Effector CD8-positive, alpha-beta T cell (primary cell): ENCODE measurements at places on chromosomes 6 and 20.

GRCh38 chr20:50270569-50270968, 79.9 kb downstream of the CEBPB start:
- no peak for DNase-seq

DNA sequence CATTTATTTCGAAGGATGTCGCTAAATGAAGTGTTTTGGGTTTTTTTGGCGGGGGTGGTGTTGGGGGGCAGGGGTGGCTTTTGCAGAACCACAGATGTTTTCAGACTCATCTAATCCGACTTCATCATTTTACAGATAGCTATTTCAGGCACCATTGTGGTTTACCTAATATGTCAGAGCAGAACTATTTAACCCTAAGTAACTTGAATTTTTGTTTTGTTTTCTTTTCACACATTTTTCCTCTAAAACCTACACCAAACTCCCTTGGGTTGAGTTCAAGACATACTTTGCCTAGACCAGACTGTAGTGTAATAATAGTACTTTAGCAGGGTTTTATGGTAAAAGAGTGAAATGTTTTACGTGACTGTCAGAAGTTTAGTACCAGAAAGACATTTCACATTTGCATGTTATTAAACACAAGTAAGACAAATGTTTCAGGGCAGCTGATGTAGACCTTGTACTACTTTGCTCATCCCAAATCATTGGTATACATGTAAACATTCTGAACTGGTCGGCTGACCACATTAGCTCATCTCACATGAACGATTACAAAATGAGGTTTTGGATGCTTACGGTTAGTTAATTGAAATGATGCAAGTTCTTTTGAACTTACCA, 37.7 kb downstream of the MAP3K4 start:
- DNase-seq = no peak

- no peak for DNase-seq
Observed at GRCh38 chr6:129055796-129056195, 172.9 kb downstream of the LAMA2 start.

DNA sequence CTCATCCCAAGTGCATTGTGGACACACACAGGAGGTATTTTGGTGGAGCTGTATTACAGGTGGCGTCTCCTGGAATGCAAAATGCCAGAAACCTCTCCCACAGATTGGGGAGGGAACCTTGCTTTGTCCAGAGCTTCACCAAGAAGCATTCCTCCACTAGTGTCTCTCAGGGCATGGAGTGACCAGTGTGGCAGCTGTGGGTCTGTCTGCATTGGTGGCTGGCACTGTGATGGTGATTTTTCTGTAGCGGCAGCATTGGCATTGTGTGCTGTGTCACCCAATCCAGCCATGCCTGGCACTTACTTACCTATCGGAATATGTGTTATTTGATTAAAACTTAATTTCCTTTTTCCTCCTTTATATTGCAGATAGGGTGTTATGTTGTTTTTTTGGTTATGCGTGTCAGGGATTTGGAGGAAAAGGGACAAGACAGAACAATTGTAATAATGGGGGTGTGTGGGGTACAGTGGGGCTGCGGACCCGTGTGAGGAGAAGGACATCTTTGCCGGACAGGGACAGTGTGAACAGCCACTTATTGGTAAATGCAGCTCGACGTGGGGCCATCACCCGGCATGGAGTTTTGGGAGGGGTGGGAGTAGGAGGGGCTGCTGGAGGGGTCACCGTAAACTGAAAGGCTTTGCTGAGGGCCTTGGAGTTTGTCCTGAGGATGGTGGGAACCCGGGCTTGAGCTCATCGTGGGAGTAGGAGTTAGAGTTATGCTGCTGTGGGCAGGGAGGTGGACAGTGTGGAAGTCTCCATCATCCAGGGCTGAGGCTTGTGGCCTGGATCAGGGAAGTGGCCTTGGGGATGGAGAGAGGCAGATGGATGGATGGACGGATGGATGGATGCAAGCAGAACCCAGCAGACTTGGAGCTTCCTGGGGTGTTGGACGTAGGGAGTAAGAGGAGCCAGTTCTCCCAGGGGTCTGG, 105.0 kb downstream of the SYCP2 start:
- no peak for DNase-seq

GRCh38 chr6:23176883-23177282, 607.5 kb downstream of the HDGFL1 start:
- no peak for DNase-seq

DNA sequence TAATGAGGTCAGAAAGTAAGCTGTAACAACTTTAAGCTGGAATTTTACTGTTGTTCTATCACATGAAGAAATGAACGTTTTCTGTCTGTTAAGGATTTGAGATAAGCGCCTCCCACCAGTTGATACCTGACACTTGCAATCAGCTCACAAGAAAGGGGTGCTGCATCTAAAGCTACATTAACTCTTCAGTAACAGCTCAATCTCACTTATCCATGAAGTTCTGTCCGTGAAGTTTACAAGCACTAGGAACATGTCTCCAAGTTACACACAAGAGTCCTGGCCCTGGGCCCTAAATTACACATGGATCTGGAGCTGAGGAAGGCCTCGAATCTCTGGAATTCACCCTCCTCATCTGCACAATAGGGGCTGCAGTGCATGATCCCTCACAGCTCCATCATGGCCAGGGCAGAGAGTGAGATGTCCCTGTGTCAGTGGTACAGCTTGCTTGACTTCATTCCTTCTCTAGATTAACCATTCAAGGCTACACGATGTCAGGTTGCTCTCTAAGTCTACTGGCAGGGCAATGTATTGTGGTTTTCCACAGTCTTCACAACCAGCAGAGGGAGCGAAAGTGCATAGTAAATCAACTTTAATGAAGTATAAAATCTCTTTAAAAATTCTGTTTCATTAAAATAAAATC, 182.4 kb upstream of the MCHR2 start:
- no peak for DNase-seq

GRCh38 chr6:117906958-117907600, at the start of gene SLC35F1:
TSS of gene SLC35F1 (plus strand) at chr6:117907264.
- no peak for DNase-seq

DNA sequence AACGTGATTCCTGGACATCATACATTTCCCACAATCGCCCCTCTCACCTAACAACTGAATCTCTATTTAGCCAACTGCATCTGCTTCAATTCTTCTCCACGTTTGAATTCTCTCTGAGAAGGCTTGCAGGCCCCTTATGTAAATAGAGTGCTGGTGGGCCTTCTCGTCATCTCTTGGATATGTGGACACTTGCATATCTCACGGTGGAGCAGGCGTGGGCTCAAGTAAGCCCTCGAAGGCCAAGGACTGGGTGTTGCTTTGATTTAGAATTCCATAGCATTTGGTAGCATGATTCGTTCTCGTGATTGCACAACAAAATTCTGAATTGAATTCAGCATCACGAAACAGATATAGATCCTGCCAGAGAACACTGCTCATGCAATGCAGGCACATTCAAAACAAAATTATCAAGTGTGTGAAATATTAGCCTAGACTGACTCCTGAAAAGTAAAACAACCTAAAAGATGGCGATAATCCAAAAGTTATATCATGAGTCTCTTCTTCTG, 613.6 kb downstream of the TFAP2A start:
- DNase-seq = no peak

DNA sequence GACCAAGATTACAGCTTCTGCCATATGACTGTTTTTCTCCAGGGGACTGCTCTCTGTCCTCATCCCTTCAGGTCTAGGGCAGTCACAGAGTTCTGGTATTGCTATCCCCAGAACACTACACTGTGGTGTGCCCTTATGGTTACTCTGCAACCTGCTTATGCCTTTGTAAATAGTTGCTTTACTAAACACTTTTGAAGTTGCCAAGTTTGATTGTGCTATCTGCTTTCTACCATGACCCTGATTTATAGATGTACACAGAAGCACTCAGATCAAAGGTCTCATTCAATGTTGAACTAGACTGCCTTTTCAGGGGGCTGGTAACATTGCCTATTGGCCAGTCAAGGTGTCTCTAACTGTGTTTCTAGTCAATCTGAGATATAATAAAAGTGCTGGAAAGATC, 794.7 kb downstream of the DHX35 start:
- no peak for DNase-seq

DNA sequence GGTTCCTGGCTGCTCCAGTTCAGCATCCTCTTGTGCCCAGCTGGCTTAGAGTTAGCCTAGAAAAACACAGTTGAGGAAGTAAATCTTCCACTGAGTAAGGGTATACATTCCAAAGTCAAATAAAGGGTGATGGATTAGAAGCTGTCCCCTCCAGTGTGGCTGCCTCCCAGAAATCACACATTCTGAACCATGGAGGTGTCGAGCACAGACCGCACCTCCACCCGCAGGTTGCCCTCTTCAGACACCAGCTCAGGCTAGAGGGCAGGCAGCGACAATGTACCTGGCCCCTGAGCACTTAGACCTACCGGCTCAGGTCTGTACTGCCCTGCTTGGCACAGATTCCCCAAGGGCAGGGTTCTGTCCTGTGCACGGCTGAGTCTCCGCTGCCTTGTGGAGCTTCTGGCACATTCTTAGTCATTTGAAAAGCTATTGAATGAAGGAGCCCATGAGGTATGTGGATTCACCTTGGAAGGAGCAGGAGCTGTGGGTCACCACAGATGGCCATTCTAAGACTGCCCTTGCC, 118.1 kb downstream of the FAM120B start:
- DNase-seq = no peak

GRCh38 chr6:107616775-107617174, 126.9 kb downstream of the SOBP start:
- DNase-seq = no peak

DNA sequence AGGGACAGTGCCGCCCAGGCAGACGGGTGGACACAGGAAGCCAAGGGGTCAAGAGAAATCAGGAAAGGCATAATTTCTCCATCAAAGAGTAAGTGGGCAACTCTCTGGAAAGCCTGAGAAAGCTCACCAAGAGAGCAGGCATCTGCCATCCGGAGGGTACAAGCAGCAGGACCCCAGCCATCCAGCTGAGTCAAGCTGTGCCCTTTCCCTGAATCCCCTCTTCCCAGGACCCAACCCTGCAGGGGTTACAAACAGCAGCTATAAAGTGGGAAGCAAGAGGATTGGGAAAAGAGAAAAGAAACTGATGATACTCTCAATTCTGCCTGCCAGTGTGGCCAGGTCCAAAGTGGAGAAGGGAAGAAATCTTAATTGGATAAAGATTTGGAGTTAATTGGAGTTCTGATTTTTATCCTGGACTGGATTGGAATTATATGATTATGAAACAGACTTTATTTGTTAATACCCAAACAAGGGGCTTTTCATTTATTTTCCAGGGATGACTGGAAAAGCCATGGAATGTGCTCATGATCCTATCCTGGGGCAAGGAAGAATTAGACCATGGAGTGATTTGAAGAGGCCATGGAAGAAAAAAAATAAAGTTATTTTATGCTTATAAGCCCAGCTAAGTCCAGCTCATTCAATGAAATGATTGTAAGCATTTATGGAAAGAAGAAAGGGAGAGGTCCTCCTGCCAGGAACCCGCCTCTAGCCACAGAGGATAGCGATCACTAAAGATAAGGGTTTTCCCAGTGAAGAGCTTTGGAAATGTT, 34.9 kb downstream of the NHLRC1 start:
- DNase-seq = no peak

DNA sequence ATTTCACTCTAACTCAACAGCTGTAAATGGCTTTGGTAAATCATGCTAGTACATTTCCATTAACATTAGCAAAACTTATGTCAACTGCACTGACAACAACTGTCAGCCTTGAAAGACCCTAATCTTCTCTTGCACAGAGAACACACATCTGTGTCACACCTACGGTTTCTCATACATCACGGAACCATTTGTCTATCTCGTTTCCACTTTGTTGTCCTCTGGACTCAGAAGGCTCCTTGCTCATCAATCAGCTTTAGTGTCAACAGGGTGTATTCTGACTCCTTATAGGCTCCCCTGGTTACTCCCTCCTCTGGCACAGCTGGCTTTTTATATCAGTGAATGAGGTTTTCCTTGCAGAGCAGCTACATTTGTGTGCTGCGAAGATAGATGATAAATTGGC, 49.3 kb downstream of the CD83 start:
- DNase-seq = no peak

DNA sequence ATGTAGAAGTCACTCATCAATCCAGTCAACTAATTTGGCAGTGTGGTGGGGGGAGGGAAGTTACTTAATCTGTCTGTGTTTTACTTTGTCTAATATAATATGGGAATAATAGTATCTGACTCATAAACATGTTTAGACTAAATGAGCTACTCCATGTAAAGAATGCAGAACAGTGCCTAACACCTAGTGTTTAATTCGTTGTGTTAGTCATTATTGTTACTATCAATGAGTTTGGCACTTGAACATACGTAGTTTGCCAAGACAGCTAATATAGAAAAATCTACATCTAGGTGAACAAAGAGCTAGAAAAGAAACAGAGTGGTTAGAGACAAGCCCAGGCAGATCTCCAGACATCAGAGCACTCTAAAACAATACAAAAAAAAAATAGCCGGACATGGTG, 49.1 kb downstream of the IRAK1BP1 start:
- no peak for DNase-seq

- peak; percentile 65 for DNase-seq
Observed at GRCh38 chr20:5100684-5101347, 18.9 kb downstream of the PCNA start.

GRCh38 chr6:75458895-75459294, 34.7 kb downstream of the FILIP1 start:
- DNase-seq = no peak

GRCh38 chr20:34876406-34877282, at the start of gene ACSS2:
TSS of gene ACSS2 (plus strand) at chr20:34876612. CDS start at chr20:34876646, 34 bp downstream.
- peak; percentile 94 for DNase-seq

DNA sequence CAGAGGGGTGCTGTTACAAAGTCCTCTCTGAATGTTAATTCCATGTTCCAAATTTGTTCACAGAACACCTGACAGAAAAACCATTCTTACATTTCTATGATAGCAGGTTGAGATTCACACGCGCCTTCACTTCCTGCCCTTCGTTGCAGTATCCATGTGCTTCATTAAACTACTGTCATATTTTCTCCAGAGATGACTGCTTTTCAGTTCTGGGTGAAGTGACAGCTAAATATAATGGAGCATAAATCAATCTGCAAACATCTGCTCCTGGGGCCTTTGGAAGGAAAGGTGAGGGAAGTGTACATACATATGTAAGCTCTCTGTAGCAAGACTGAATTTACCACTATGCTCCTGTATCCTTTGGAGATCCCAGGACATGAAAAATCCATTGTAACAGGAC, 750.2 kb downstream of the HDGFL1 start:
- no peak for DNase-seq

DNA sequence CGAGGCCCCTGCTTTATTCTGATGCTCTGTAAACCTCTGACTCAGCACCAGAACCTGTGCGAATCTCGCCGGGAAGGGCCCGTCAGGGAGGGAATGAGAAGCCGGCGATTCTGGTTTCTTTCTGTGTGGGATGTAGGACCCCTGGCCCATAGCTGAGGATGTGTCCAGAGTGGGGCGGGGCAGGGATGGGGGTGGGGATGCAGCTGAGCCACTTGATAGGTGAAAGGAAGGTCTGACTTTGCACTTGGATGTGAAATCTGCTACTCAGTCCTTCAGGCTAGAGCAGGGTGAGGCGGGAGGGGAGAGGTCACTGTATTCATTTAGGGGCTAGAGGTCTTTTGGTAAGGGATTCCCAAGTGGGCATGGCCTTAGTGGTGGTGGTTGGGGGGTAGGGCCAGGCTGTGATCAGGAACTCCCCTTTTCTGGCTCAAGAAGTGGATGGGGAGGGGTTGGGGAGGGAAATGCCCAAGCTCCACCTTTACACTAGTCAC, 2.3 kb downstream of the TOX2 start:
- DNase-seq = no peak

- no peak for DNase-seq
Observed at GRCh38 chr20:46311039-46311650, 2.8 kb upstream of the CDH22 start.
